Liver (tissue), 10 donors: ENCODE measurements at places on chromosomes 5 and 9. TPM values are rescaled to one million over a fixed set of nuclear protein-coding genes. Genes with fewer than 3 reads are reported as not detected.

GRCh38 chr5:1033178-1033577 is 24.6 kb downstream of the NKD2 start:
- no peaks in the 10 kb centered on the region for H3K27me3 ChIP-seq
- H3K4me1 ChIP-seq: no peaks in the 10 kb centered on the region
- H3K4me3 ChIP-seq: no peak overlapping the region
- no peaks in the 10 kb centered on the region for H3K36me3 ChIP-seq
- no peak overlapping the region for H3K27ac ChIP-seq
- no peak for DNase-seq

Gene CRHBP
- 77.4 TPM for total RNA-seq

GRCh38 chr5:68303038-68303738 is 87.6 kb downstream of the PIK3R1 start:
- H3K4me3 ChIP-seq: no peak overlapping the region
- H3K4me1 ChIP-seq: no peaks in the 10 kb centered on the region
- DNase-seq: no peak
- no peaks in the 10 kb centered on the region for H3K27me3 ChIP-seq
- peaks cover 21% of the 10 kb centered on the region for H3K36me3 ChIP-seq

GRCh38 chr9:27003426-27004077 is 1.9 kb downstream of the LRRC19 start:
- no peaks in the 10 kb centered on the region for H3K27me3 ChIP-seq
- DNase-seq: no peak
- no peak overlapping the region for H3K4me3 ChIP-seq
- H3K4me1 ChIP-seq: peaks cover 1% of the 10 kb centered on the region
- H3K36me3 ChIP-seq: no peaks in the 10 kb centered on the region

DNA sequence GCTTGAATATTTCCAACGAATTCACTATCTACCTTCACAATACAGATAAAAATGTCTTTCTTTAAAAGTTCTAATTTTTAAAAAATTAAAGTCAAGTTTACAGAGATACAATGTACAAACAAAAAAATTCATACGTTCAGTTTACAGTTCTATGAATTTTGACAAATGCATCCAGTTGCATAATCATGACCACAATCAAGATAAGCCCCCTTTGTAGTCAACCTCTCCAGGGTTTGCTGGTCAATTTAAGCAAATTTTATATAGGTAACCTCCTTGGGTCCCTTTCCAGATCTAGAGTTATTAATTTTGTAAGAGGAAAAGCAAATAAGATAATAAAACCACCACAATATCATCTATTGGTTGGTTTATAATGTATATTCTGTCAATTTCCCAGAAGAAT is 76.3 kb downstream of the MRPS27 start:
- no peaks in the 10 kb centered on the region for H3K36me3 ChIP-seq
- H3K27ac ChIP-seq: no peak overlapping the region
- no peak for DNase-seq

DNA sequence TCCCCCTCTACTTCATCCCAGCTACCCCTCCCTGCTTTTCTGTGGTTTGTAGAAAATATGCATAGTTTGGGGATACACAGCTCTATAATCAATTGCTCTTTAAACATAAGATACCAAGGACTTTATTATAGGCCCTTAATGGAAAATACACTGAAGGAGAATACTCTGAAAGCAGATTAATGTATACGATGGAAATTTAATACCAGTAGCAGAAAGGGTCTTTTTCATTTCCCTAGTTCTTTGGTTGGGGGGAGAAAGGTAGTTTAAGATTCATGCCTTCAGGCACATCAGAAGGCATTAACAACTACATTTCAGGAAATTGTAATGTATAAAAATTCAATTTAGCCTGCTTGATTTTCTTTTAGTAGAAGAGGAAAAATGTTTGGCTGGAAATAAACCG is 452.9 kb upstream of the ZNF608 start:
- H3K27ac ChIP-seq: no peak overlapping the region
- H3K36me3 ChIP-seq: no peaks in the 10 kb centered on the region
- no peak for DNase-seq
- H3K27me3 ChIP-seq: no peaks in the 10 kb centered on the region

- H3K27me3 ChIP-seq: no peaks in the 10 kb centered on the region
- no peaks in the 10 kb centered on the region for H3K4me1 ChIP-seq
- H3K27ac ChIP-seq: no peak overlapping the region
- no peak for DNase-seq
- peaks cover 2% of the 10 kb centered on the region for H3K36me3 ChIP-seq
Measured at GRCh38 chr5:75387806-75388205, 50.8 kb downstream of the HMGCR start.

GRCh38 chr9:13979941-13980318 is 334.0 kb downstream of the NFIB start:
- H3K4me1 ChIP-seq: no peaks in the 10 kb centered on the region
- no peaks in the 10 kb centered on the region for H3K36me3 ChIP-seq
- no peaks in the 10 kb centered on the region for H3K27me3 ChIP-seq
- no peak overlapping the region for H3K4me3 ChIP-seq
- no peak for DNase-seq
- no peak overlapping the region for H3K27ac ChIP-seq

Gene IL9
- total RNA-seq: not detected

- no peaks in the 10 kb centered on the region for H3K27me3 ChIP-seq
- DNase-seq: no peak
- no peaks in the 10 kb centered on the region for H3K4me1 ChIP-seq
- no peak overlapping the region for H3K4me3 ChIP-seq
Measured at GRCh38 chr5:137921931-137922330, 32.7 kb downstream of the PKD2L2 start.

DNA sequence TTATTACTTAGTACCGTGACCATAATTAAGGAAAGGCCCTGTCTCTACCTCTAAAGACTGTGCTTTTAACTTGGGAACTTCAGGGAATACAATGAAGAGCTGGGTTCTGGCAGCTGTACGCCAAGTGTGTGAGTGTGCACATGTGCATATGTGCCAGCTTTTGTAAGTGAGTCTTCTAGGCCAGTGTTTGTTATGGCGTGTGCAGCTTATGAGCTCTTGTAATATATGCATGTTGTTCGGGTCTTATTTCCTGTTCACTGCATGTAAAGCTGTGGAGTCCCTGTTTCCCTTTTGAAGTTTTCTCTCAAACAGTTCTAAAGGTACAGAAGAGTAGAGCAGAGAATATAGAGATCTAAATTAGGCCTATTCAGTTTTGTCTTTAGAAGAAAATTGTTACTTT is 30.5 kb downstream of the TGFBR1 start:
- no peaks in the 10 kb centered on the region for H3K27me3 ChIP-seq
- H3K4me1 ChIP-seq: no peaks in the 10 kb centered on the region
- H3K4me3 ChIP-seq: no peak overlapping the region
- no peaks in the 10 kb centered on the region for H3K36me3 ChIP-seq

DNA sequence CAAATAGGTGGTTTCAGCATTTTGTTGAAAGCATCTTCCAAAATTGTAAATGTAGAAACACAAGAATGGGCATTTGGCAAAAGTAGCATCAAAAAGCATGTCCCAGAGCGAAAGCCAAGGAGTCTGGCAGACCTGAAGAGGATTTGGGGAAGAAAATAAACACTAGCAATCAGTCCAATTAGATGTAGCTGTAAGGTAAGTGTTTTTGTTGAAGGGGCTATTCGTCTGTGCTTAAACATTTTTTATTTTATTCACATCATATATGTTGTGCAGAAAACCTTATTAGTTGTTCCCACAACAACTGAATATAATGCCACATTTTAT is 954.1 kb upstream of the COX7C start:
- no peak overlapping the region for H3K4me3 ChIP-seq
- no peaks in the 10 kb centered on the region for H3K27me3 ChIP-seq
- DNase-seq: no peak
- no peaks in the 10 kb centered on the region for H3K4me1 ChIP-seq

DNA sequence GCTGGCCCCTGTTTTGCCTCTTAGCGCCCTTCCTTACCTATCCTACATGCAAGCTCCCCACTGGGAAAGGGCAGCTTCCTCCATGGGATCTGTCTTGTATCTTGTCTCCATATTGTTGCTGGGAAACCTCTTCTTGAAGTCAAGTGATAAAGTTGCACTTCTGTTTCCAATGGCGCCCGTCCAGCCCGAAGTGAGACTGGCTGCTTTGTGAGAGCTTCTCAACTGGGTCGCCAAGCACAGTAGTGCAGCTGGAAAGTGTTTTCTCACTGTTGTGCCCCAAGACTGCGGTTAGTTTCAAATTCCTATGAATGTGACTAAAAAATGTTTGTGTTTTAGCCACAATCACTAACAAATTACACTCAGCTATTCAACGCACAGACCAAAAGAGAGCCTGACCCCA is 506.6 kb upstream of the MPDZ start:
- no peak overlapping the region for H3K27ac ChIP-seq
- no peaks in the 10 kb centered on the region for H3K36me3 ChIP-seq
- no peaks in the 10 kb centered on the region for H3K27me3 ChIP-seq
- peaks cover 8% of the 10 kb centered on the region for H3K4me1 ChIP-seq
- DNase-seq: no peak

GRCh38 chr5:40430101-40430710 is 249.5 kb upstream of the PTGER4 start:
- no peaks in the 10 kb centered on the region for H3K27me3 ChIP-seq
- no peak overlapping the region for H3K27ac ChIP-seq
- no peak for DNase-seq
- no peak overlapping the region for H3K4me3 ChIP-seq

DNA sequence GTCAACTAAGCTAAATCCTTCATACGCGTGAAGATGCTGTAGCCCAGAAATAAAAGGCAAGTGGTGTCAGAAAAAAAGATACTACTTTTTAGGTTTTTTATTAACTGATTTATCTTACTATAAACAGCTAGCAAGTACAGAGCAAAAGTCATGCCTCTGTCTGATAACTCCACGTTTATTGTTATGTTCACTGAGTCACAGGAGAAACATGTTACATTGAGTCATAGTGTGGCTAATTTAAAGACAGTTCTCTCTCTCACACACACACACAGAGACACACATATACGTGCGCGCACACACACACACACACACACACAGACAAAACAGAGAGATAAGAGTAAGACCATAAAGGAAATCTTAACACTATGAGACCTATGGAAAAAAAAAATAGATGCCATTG is 770.0 kb upstream of the CDH10 start:
- DNase-seq: no peak
- no peak overlapping the region for H3K4me3 ChIP-seq
- no peak overlapping the region for H3K27ac ChIP-seq
- H3K27me3 ChIP-seq: no peaks in the 10 kb centered on the region
- H3K36me3 ChIP-seq: no peaks in the 10 kb centered on the region
- no peaks in the 10 kb centered on the region for H3K4me1 ChIP-seq

DNA sequence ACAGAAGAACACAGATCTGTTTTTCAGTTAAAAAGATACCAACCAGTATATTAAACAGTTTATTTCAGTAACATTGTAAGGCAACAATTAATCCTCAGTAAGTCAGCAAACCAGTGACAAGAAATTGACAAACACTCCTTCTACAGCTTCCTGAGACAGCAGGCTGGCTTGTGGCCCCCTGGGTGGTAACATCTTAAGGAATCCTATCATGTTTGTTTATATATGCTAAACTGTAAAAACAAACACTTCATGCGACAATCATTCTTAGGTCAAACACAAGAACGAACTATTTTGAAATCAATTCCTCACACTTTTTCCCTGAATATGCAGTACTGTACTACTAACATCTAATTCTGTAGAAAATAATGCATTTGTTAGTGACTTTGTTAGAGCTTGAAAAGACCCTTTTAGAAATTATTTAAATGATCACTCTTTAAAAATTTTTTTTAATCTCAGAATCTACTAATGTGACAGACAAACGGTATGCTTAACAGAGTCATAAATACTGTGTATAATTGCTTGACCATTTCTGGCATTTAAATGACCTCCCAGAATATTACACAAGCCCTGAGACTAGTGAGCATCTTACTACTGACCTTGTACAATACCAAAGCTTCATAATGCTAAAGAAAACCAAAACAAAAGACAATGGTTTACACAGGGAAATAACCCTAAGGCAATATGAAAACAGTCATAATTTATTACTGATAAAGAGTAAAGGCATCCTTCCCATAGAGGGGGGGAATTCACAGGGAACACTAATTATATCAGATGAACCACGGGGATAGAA is 48.2 kb downstream of the ERMP1 start:
- peaks cover 9% of the 10 kb centered on the region for H3K36me3 ChIP-seq
- no peaks in the 10 kb centered on the region for H3K4me1 ChIP-seq
- no peak overlapping the region for H3K4me3 ChIP-seq

Gene ARSI
- 0.51 TPM for total RNA-seq

GRCh38 chr5:143775258-143775657 is 36.7 kb upstream of the HMHB1 start:
- H3K4me3 ChIP-seq: no peak overlapping the region
- H3K27me3 ChIP-seq: no peaks in the 10 kb centered on the region
- H3K36me3 ChIP-seq: no peaks in the 10 kb centered on the region
- DNase-seq: no peak
- no peaks in the 10 kb centered on the region for H3K4me1 ChIP-seq
- H3K27ac ChIP-seq: no peak overlapping the region
